Kidney tubule cell (primary cell): ENCODE measurements at places on chromosomes 11 and 22.
A peak's percentile ranks its signal among the peaks of the same experiment; 100 is the strongest.

- peak; percentile 56 for DNase-seq
Measured at GRCh38 chr22:22431271-22432220, 77.0 kb downstream of the ZNF280B start.

- peak; percentile 14 for DNase-seq
Measured at GRCh38 chr11:94934362-94934761, 39.0 kb downstream of the CWC15 start.

DNA sequence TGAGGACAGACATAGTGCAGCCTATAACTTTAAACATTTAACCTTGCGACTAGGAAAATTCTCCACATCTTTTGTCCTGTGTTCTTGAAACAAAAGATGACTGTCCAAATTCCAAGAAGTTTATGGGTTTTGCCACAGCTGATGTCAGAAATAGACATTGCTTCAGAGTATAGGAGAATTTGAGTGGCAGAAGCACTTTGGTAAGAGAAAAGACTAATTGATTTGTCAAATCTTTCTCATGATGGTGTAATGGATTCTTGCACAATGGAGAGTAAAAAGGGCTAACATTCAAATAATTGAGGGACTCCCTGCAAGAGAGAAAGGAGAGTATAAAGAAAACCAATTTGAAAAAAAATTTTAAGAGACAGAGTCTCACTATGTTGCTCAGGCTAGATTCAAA is 25.3 kb downstream of the C11orf58 start:
- no peak for DNase-seq

GRCh38 chr11:131874070-131874469 is 503.7 kb downstream of the NTM start:
- DNase-seq, result peak; percentile 75

DNA sequence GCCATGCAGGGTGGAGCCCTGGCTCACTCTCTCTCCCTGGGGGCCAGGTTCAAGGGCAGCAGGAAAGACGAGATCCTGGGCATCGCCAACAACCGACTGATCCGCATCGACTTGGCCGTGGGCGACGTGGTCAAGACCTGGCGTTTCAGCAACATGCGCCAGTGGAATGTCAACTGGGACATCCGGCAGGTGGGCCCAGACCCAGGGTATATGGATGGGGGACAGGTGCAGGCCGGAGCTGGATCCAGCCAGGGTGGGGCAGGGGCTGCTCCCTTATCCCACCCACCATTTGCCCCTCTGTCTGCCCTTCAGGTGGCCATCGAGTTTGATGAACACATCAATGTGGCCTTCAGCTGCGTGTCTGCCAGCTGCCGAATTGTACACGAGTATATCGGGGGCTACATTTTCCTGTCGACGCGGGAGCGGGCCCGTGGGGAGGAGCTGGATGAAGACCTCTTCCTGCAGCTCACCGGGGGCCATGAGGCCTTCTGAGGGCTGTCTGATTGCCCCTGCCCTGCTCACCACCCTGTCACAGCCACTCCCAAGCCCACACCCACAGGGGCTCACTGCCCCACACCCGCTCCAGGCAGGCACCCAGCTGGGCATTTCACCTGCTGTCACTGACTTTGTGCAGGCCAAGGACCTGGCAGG is 2.9 kb downstream of the TRPT1 start:
- DNase-seq, result no peak

GRCh38 chr11:14067686-14068085 is 105.2 kb downstream of the SPON1 start:
- DNase-seq, result peak; percentile 22

DNA sequence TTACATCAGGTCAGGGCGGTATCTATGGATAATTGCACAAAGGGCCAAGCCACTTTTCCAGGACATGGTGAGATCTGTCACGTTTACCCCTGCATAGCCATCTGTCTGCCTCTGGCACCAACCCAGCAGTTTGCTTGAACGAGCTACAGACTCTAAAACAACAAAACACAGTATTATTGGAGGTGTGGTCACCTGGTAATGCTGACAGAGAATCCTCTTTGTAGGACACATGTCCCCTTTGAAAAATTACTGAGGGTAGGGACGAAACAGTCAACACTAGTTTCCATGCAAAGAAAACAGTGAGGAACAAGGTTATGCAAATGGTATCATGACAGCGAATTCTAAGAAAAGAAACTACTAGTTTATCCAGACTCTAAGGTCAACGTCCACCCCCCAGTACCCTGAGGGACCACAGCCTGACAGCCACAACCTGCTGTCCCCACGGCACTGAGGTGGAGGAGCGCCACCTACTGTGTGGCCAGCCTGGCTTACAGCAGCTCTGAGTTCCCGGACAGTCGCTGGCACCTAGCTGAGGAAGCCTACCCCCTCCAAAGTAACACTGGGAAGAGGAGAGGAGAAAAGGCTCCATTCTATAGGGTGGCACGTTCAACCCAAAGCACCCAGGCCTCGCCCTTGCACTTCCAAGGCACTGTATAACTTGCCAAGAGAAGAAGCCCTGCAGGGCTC is 117.4 kb upstream of the BID start:
- no peak for DNase-seq

DNA sequence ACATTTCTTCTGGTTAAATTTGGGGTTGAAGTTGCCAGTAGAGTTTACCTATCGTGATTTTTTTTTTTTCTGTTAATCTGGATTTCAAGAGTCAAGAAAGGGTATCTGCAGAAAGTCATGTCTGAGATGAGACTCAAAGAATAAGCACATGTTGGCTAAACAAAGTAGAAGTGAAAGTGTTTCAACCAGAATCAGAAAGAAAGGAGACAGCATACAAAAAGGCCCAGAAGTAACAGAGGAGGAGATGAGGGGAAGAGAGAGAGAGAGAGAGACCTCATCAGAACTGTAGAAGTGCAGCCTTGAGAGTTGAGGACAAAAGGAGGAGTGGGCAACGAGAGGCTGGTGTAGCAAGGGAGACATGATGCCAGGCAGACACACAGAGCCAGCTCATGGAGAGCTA is 54.9 kb downstream of the SVIP start:
- DNase-seq, result no peak

GRCh38 chr11:120529214-120529613 is 17.7 kb downstream of the GRIK4 start:
- DNase-seq, result no peak

- peak; percentile 89 for DNase-seq
Measured at GRCh38 chr22:32619614-32620426, 145.2 kb downstream of the FBXO7 start.

DNA sequence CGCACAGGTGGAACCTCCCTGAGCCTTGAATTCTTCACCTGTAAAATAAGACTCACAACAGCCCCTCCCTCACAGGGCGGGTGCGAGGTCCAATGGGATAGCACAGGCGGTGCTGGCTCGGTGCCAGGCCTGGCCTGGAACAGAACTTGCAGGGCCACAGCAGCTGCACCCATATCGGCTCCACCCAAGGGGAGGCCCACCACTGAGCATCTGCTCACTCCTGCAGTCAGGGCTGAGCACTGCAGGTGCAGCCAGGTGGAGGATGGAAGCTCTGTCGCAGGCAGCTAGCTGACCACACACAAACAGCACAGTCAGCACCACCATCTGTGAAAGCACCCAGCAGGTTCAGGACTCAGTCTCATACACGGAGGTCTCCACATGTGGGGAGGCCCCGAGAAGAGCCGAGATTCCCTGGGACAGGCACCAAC is 19.6 kb downstream of the VPS37C start:
- DNase-seq, result peak; percentile 22

DNA sequence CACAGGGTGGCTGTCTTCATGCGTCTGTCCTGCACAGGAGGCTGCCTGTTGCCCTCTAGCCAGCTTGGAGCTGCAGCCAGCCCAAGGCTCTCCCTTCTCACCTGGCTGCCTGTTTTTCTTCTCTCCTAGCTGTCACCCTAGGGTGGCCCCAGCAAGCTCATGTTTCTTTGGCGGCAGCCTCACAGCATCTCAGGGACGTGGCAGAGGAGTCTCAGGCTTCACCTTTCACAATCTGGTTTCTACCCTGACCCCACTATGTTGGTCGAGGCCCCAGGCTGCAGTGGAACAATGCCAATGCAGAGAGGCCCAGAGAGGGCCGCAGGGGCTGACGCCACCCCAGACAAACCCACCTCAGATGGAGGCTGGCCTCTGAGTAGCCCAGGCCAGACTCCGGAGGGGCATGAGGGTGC is 2.5 kb upstream of the CLDN5 start:
- no peak for DNase-seq

DNA sequence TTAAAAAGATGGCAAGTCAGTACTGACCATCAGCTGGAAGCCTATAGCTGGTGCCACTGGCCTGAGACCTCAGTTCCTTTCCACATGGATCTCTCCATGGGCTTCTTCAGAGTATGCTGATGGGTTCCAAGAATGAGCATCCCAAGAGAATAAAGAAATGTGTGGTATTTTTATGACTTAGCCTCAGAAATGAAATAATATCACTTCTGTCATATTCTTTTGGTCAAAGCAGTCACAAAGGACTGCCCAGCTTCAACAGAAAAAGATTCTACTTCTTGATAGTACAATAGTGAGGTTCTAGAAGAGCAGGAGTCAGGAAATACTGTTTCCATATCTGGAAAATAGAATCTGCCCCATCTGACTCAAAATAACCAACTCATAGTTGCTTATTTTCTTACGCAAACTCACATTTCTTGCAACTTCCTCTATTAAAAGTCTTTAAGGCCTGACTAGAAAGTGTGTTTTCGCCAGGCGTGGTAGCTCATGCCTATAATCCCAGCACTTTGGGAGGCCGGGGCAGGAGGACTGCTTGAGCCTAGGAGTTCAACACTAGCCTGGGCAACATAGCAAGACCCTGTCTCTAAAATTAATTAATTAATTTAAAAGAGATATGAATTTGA is 116.9 kb downstream of the SIK3 start:
- no peak for DNase-seq

DNA sequence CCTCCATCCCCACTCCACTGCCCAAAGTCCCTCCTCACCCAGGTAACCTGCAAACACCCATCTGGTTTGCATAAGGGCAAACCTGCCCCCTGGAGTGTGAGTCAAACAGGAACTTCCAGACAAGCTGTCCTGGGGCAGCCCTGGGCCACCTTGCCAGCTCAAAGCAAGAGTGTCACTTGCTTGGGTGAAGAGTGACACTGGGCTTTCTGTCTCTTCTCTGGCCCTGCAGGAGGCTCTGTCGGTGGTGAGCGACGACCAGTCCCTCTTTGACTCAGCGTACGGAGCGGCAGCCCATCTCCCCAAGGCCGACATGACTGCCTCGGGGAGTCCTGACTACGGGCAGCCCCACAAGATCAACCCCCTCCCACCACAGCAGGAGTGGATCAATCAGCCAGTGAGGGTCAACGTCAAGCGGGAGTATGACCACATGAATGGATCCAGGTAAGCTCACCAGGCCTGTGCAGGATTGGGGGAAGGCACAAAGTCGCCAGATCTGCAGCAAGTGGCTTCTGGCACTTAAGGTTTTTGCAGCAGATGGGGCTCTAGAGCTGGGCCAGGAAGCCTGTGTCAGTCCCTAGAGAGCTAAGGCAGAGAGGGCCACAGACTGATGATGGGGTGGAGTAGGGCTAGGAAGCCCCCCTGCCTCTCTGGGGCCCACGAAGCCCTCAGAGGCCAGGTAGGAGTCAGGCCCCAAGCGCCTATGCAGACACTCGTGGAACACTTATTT is 64.2 kb downstream of the FLI1 start:
- no peak for DNase-seq

DNA sequence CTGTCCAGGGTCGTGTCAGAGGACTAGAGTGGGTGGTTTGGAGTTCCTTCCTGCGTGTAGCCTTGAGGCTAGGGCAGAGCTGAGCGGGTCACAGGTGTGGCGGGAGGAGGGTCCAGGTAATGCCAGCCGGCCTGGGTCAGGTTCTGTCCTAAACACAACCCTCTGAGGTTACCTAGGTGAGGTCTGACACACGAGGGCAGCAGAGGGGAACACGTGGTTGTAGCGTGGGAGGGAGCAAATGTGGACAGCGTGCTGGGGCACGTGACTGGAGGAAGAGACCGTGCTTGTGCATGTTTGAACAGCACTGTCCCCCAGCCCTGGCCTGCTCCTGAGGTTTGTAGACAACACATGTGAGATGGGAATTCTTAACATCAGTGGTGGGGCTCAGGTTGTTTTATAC is 13.1 kb downstream of the MOV10L1 start:
- peak; percentile 9 for DNase-seq

- DNase-seq, result peak; percentile 28
Measured at GRCh38 chr11:72869831-72870230, 55.6 kb downstream of the ATG16L2 start.

- peak; percentile 6 for DNase-seq
Measured at GRCh38 chr11:12496181-12497025, 119.0 kb downstream of the PARVA start.

GRCh38 chr22:17102297-17102667 is 17.5 kb downstream of the IL17RA start:
- DNase-seq, result peak; percentile 9

DNA sequence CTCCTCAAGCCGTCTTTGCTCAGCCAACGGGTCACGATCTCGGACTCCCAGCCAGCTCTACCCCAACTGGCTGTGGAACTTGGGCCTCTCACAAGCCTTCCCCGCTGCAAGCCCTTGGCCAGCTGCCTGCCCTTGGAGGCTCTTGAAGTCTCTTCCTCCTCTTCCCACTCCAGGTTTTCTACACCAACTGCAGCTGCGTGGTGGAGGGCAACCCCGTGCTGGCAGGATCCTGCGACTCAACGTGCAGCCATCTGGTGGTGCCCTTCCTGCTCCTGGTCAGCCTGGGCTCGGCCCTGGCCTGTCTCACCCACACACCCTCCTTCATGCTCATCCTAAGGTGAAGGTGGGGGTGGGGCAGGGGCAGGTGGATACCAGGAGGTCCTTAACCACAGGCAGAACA is 40.5 kb upstream of the TPBGL start:
- DNase-seq, result no peak

DNA sequence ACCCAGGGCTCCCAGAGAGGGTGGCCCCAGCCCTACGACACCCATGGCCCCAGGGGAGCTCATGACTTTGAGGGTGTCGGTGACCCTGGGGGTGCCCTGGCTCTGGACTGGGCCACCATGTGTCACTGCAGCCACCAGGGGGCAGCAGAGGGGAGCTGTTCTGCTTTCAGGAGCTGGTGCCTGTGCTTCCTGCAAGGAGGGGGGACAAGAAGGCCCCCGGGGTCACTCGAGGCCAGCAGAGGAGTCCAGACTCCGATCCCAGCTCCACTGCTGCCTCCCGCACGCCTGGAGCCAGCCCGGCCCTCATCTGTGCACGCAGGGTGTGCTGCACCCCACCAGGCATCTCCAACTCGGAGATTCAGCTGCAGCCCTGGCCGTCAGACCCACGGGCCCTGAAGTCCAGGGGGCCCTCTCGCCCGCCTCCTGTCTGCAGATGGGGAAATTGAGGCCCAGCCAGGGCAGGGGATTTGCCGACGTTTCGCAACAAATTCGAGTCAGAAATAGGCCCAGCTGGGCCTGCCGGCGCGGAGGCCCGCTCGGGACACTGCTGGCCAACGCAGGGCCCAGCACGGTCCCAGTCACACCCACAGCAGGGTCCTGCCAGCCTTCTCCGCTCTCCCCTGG is 29.5 kb upstream of the WNT7B start:
- peak; percentile 90 for DNase-seq

GRCh38 chr11:62108017-62108750 is 15.6 kb upstream of the INCENP start:
- DNase-seq, result peak; percentile 71

DNA sequence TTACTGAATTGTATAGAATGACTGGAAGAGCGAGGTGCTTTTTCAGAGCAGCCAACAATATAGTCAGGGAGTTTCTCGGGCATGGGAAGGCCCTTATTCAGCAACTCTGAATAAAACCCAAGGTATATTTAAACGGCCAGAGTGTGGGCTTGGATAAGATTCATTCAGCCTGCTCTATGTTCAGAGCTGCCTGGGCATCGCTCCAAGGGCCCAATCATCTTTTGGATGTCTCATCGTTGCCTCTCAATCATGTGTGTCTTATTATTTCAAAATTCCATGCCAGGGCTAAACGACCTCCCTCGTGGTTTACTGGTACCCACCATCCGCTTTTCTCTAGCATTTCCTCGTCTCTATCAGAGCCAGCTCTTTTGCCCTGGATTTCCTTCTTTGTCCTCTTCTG is 19.5 kb upstream of the NTM start:
- no peak for DNase-seq
